ENCODE measurements at places on chromosomes 5 and 9.

DNA sequence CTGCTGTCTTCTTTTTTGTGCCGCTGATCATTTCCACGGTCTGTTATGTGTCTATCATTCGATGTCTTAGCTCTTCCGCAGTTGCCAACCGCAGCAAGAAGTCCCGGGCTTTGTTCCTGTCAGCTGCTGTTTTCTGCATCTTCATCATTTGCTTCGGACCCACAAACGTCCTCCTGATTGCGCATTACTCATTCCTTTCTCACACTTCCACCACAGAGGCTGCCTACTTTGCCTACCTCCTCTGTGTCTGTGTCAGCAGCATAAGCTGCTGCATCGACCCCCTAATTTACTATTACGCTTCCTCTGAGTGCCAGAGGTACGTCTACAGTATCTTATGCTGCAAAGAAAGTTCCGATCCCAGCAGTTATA is 17.1 kb downstream of the F2R start:
- no peak for DNase-seq

DNA sequence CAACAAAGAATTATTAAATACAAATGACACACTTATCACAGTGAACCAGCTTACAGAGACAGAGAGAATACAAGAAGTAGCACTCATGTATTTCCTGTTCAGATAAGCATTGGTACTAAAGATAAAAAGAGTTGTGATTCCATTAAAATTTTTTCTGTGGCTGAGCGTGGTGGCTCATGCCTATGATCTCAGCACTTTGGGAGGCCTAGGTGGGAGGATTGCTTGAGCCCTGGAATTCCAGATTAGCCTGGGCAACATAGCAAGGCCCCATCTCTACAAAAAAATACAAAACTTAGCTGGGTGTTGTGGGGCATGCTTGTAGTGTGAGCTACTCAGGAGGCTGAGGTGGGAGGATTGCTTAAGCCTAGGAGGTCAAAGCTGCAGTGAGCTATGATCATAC is 32.9 kb downstream of the FCHO2 start:
- no peak for DNase-seq

DNA sequence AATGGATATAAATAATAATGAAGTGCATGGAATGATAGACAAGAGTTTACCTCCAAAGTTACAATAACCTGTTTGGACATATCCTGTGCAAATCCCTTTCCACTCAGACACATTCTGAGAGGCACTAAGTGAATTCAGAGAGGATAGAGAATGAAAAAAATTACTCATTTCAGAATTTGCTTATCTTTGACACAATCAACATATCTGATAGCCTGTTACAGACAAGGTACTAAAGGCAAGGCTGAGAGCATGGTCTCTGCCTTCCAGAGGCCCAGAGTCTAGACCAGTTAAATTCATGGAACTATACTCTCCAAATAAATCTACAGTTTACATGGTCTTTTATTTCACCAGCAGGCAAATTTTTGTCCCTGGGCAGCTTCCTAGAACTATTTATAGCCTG is 371.8 kb upstream of the PTGER4 start:
- DNase-seq = no peak

GRCh38 chr9:104927912-104928740 is at the start of gene ABCA1:
Gene ABCA1 (minus strand): TSS chr9:104928155. CDS start chr9:104903679, 24,476 bp downstream.
- peak; percentile 87 for DNase-seq

GRCh38 chr5:180328296-180329137 is 24.6 kb downstream of the GFPT2 start:
- DNase-seq = peak; percentile 91

DNA sequence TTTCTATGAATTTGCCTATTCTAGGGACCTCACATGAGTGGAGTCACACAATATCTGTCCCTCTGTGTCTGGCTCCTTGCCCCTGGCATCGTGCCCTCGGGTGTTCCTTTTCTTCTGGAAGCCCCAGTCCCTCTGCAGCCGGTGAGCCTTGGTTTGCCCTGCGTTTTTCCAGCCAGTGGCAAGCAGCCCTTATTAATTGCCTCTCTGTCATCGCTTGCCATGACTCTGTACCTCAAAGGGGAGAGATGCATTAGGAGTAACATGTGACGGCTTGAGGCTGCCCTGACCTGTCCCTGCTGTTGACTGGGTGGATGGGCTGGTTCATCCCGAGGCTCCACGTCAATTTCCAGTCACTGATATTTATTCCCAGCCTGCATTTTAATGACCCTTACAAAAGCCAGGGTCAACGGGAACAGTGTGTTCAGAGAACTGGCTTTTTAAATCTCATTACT is 87.3 kb downstream of the CFAP90 start:
- no peak for DNase-seq

- no peak for DNase-seq
Observed at GRCh38 chr5:153964191-153964879, 74.4 kb downstream of the FAM114A2 start.

GRCh38 chr5:88803309-88803708 is 79.7 kb downstream of the MEF2C start:
- DNase-seq = no peak

DNA sequence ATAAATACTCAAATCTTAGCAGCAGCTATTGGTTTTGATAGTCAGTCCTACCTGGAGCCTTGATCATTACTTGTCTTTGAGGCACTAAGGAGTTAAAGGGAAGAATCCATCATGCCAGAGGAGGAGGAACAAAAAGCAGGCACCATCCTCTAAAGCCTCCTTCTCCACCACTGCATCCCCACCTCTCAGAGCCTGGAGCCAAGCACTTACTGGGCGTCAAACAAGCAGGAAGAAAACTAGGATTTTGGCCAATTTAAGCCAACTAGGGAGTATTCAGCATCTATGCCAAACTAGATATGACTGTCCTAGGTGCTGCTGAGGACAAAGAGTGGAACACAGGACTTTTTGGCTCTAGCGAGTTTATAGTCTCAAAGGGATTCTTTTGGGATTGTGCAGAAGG is 152.5 kb downstream of the PPP2R2B start:
- no peak for DNase-seq

GRCh38 chr9:123678038-123678877 is 251.7 kb downstream of the DENND1A start:
- no peak for DNase-seq

- DNase-seq = no peak
Observed at GRCh38 chr5:111792471-111793058, 35.6 kb upstream of the NREP start.

GRCh38 chr5:72920690-72921502 is 34.9 kb upstream of the FCHO2 start:
- no peak for DNase-seq
